A549 treated with DMSO at 1 μM for 4 hours (cell line): ENCODE measurements at places on chromosomes 1 and 21. TPM values are rescaled to one million over a fixed set of nuclear protein-coding genes. Genes with fewer than 3 reads are reported as not detected.

NID1 gene
- 5.2 to 8.9 TPM (median 8.2 TPM) in 5 replicates for total RNA-seq

TEX38 gene
- 0.16 TPM in 1 of 5 replicates, not detected in the others for total RNA-seq

SMPDL3B gene
- total RNA-seq: 1.1 to 1.6 TPM (median 1.3 TPM) in 5 replicates

FALEC gene
- 0.17 to 0.33 TPM in 2 of 5 replicates, not detected in the others for total RNA-seq

GJB4 gene
- 0.03 to 0.18 TPM (median 0.08 TPM) in 4 of 5 replicates, not detected in the other for total RNA-seq

OR6K3 gene
- not detected in 5 replicates for total RNA-seq

TAS1R1 gene
- not detected in 5 replicates for total RNA-seq

FAM163A gene
- 0.02 TPM in 1 of 5 replicates, not detected in the others for total RNA-seq

IFI44L gene
- total RNA-seq: 0.02 to 0.09 TPM (median 0.02 TPM) in 3 of 5 replicates, not detected in the others

IL20 gene
- total RNA-seq: not detected in 5 replicates

SLC44A3 gene
- total RNA-seq: 1.6 to 2.1 TPM (median 1.9 TPM) in 5 replicates

PRAMEF6 gene
- total RNA-seq: not detected in 5 replicates
